Progenitor cell of endocrine pancreas (in vitro differentiated cells): ENCODE measurements at places on chromosomes 5 and 9. TPM values are rescaled to one million over a fixed set of nuclear protein-coding genes. Genes with fewer than 3 reads are reported as not detected.

- no peak for DNase-seq
Measured at GRCh38 chr5:175032741-175033151, 308.4 kb downstream of the MSX2 start.

GRCh38 chr9:114385397-114386181 is 2.2 kb downstream of the AKNA start:
- DNase-seq = no peak

GRCh38 chr5:146995878-146996277 is 117.3 kb upstream of the PPP2R2B start:
- DNase-seq = no peak

- DNase-seq = no peak
Measured at GRCh38 chr5:110909415-110909814, 162.1 kb upstream of the TSLP start.

RLN2 gene
- total RNA-seq = 4.0 and 4.4 TPM in 2 replicates

DNA sequence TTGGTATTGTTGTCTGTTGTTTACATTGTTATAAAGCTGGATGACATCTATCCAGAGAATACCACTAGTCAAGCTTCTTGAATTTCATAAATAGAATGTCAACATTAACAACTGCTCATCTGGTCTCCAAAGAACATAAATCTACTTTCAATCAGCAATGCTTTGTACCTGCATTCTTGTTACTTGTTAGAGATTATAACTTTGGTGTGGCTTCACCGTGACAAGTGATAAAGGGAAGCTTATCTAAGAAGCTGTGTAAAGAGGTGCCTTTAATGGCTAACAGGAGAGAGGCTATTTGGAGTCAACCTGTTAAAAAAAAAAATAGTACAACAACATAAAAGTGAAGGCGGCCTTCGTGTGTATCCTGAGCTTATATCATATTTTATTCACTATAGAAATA is 41.8 kb downstream of the MUSK start:
- no peak for DNase-seq

- DNase-seq = no peak
Measured at GRCh38 chr5:115655994-115656393, 30.2 kb upstream of the TMED7 start.

DNA sequence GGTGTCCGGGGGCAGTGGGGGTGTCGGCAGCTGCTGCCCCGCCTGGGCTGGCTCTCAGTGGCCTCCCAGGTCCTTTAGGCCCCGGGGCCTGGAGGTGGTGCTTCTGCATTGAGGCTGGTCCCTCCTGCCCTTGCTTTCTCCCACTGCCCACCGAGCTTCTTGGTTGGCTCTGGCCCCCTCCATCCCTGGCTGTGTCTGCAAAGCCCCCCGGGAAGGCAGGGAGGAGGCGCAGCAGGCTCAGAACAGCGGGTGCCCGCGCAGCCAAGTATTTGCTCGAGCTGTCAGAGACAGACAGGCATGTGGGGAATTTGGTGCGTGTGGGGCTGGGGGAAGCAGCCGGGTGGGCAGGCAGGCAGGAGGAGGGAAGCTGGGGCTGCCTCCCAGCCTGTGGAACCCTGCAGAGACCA is 11.5 kb downstream of the CXXC5 start:
- DNase-seq = no peak

DNA sequence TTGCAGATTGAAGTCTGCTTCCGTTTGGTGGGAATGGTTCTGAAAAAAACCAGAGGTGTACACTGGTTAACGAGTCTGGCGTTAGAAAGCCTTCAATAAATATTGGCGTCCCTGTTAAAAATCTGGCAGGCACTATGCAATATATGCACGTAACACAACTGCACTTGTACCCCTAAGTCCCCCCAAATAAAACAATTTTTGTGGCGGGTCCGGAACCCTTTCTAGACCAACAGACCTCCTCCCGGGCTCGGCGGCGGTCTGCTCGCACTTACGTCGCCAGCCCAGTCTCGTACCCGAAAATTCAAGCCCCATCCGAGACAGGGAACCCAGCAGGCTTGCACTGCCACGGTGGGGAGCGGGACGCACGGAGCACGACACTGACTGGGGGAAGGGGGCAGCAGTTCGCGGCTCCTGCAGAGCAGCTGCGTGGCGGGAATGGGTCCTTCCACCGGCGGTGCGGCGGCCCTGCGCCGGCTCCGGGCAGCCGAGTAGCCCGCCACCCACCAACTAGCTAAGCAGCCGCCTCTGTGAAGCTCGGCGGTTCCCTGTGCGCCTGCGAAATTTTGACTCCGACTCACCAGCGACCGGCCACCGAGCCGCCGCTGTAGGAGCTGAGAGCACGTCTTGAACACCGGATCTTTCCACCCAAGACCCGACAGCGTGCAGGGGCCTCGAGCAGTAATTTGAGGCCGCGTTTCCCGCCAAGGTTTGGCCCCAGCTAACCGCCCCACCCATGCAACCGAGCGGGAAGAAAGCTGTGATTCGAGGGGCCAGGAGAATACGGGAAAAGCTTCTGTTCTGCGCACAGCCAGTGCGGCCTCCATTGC is 3.9 kb downstream of the MCIDAS start:
- DNase-seq = peak; percentile 19

SLC1A3 gene
- total RNA-seq = 14.0 and 14.5 TPM in 2 replicates

GRCh38 chr5:53180538-53180937 is 71.0 kb upstream of the MOCS2 start:
- no peak for DNase-seq
